ENCODE measurements at places on chromosomes 6 and 20.
A peak's percentile ranks its signal among the peaks of the same experiment; 100 is the strongest.

DNA sequence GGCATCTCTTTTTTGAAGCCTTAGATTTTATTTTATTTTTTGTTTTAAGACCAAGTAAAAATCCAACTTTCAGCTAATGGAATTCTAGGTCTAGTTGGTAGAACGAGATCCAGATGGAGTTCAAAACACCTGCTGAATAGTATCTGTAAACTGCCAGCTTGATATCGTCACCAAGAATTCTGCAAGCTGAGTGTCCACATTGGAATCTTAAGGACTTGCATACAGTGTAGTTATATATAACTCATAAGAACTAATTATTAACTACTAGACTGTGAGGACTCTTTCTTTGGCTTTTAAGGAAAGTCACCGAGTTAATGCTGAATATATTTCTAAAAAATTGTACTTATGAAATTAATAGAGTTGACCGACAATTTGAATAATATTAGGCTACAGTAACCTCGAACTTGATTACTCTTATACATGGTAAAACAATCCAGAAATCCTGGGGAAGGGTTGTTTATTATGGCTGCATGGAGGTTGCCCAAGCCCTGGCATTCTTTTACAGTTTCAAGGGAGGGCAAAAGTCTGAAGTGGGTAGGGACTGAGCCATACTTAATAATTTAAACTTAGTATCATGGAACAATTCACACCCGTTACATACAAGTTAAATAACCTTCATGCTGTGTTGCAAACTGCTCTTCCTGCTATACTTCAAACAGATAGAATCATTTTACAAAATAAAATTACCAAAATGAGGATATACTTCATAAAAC, 553.9 kb downstream of the PTPRT start:
- DNase-seq: no peak

DNA sequence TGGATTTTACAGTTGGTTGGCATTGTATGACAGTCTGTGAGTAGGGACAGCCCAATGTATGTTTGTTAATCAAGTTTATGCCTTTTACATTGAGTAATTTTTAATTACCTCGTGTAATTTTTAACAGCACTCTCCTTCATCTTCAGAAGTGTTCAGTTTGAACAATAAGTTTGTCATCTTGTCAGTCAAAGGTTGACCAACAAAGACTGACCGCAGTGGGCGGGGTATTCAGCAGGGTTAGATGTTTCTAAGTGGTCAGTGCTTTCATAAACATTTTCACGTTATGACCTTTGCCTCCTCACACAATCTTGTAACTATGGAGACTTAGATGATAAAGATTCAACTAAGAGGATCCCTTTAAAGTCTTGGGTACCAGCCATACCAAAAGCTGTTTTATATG, 40.8 kb downstream of the GFRA4 start:
- DNase-seq: no peak

GRCh38 chr6:26234421-26235301, 130.3 kb upstream of the BTN3A2 start:
- peak; percentile 48 for DNase-seq

- no peak for DNase-seq
Observed at GRCh38 chr6:123940551-123940950, 136.9 kb downstream of the NKAIN2 start.

DNA sequence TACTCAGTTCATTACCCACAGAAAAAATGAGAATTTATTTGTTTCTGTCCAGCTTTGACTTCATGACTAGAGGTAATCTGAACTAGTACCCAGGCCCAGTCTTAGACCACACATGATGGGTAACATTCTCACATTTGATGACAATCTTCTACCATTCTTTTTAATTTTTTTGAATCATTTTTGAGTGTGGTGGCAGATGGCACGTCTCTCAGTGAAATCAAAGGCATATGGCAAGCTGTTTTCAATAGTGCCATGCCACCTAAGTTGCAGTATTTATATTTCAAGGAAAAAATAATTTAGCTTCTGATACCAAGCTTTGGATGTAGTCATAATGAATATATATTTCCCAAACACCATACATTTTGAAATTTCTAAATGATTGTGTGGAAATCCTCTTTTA, 88.8 kb upstream of the HS3ST5 start:
- no peak for DNase-seq

DNA sequence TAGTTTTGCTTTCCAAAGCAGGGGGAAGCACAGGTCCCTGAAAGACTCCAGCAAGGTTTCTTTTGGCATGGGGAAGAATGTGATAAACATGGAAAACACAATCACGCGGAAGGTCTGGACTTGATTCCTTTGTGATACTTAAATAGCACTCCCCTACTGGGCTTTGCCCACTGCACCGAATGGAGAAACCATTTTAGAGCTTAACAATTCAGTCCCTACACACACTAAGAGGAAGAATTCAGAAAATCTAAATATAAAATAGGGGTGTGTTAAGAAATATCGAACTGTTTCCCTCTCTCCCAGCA, 71.4 kb upstream of the NHSL1 start:
- DNase-seq: no peak

DNA sequence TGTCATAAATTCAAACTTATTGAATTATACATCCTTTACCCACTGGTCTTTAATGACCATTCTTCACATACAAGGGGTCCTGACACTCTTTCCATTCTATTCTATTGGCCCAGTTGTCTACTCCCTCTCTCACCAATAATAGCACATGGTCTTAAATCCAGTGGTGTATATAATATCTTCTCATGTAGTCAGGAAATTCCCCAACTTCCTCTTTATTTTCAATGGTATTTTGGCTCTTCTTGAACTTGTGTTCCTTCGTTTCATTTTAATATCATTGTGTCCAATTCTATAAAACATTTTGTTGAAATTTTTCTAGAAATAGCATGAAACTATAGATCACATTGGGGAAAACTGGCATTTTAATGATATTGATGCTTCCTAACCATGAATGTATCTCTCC, 36.8 kb downstream of the PSMB9 start:
- DNase-seq: no peak

GRCh38 chr6:34791164-34791700, 651 bp upstream of the BLTP3A start:
- no peak for DNase-seq

GRCh38 chr20:63733117-63733516, 3.3 kb upstream of the LIME1 start:
- DNase-seq: no peak

- no peak for DNase-seq
Observed at GRCh38 chr6:168960551-168961263, 292.9 kb downstream of the THBS2 start.

DNA sequence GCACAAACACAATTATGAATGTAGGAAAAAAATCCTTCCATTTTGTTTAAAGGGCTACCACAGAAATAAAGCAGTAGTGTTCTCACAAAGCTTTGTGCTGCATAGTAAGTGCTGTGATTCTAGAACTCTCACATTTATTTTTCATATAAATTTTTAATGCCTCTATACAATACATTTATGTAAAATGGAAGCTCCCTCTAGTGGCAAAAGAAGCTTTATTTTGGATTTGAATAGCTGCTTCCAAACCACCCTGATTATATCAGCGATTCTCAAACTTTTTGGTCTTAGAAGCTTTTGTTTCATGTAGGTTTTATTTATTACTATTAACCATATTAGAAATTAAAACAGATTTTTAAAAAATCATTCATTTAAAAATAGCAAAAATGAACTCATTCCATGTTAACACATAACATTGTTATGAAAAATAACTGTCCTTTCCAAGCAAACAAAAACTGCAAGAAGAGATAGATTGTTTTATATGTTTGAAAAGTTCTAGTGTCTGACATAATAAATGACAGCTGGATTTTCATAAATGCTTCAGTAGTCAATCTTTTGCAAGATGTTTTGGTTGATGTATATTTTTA, 38.4 kb downstream of the HS3ST5 start:
- DNase-seq: peak; percentile 27

GRCh38 chr6:137491478-137491877, 2.7 kb downstream of the OLIG3 start:
- DNase-seq: no peak

- peak; percentile 63 for DNase-seq
Observed at GRCh38 chr6:53432318-53433161, 83.8 kb upstream of the ELOVL5 start.

DNA sequence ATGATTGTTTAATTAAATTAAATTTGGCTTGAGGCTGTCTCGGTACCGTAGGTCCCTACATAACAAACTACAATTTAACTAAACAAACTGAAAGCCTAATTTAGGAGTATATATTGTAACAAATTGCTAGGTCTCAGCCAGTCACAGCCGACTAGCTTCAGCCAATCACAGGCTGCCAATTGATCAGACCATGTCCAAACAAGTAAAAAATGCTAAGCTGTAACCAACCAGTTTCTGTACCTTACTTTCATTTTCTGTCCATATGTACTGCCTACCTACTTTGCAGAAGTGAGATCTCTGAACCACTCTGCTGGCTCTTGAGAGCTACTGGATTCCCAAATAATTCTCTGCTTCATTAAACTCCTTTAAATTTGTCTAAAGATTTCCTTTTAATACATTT, 648.0 kb upstream of the GJE1 start:
- DNase-seq: peak; percentile 45

- DNase-seq: no peak
Observed at GRCh38 chr6:149252622-149253021, 64.9 kb upstream of the TAB2 start.

GRCh38 chr6:3654898-3655297, 96.6 kb downstream of the PXDC1 start:
- no peak for DNase-seq

DNA sequence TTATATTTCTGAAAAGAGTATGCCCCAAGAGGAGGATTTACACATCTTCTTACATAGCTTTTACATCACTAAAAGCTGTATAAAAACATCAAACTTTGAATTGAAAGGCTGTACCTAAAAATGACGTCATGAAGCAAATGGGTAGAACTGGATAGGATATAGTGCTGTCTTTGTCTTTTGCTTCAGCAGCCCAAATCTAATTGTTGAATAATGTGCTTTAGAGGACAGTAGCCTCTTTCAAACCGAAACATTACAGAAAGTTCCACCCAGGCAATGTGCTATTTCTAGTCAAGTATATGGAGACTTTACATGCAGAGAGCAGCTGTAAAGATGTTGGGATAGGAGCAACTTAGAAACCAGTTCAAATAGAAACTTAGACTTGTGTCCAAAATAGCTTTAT, 51.9 kb downstream of the ADGRG6 start:
- no peak for DNase-seq

GRCh38 chr6:126919947-126920346, 198.5 kb upstream of the RSPO3 start:
- peak; percentile 94 for DNase-seq

Data from NCI-H226 (cell line).